CD4-positive, alpha-beta T cell (primary cell): ENCODE measurements at places on chromosomes 1 and 21.

GRCh38 chr1:234515411-234515810 is 36.4 kb upstream of the TARBP1 start:
- DNase-seq: no peak

- DNase-seq: peak; percentile 15
Observed at GRCh38 chr1:116417678-116418077, 44.6 kb downstream of the ATP1A1 start.

- no peak for DNase-seq
Observed at GRCh38 chr1:62869217-62869754, 85.4 kb downstream of the ATG4C start.

- no peak for DNase-seq
Observed at GRCh38 chr1:187665483-187665882, 836.7 kb downstream of the PLA2G4A start.

DNA sequence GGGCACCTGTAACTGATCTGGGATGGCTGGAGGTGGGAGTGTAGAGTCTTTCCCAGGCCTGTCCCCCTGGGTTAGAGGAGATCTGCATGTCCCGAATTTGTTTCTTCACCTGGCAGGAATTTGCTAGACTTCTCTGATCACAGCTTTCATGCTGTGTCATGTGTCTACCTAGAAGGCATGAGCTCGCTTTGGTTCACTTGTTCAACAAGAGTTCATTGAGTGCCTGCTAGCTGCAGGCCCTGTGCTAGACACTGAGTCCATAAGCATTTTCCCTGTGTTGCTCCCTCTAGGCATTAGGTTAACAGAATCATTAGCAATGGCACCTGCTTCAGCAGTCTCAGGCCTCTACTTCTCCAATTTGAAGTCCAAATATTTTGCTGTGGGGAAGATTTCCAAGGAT is 101.6 kb downstream of the MTR start:
- no peak for DNase-seq

DNA sequence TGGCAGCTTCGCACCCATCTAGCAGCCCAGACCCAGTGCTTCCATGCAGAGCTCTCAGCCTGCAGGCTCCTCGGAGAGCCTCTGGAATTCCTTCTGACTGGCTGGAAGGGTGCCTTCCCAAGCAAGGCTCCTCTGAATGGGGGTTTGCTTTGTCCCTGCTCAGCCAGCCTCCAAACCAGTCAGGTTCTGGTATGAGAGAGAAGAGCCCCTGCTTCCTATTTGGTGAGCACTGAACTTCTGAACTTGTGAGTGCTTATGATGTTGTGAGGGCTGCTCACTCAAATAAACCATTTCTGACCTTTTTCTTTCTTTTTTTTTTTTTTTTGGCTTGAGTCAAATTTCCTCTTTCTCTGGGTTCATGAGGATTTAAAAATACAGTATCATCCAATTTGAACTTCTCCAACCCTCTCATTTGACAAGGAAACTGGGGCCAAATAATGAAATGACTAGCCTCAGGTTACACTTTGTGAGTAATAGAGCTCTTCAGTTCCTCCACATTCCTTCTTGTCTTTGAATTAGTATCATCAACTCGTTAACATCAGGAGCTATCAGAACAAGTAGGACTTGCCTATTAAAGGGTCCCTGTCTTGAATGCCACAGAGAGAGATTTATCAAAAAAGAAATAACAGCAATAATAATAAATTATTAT is 39.6 kb downstream of the GFI1 start:
- no peak for DNase-seq

- peak; percentile 41 for DNase-seq
Observed at GRCh38 chr1:2046174-2046917, 3.9 kb upstream of the PRKCZ start.

- no peak for DNase-seq
Observed at GRCh38 chr1:47178020-47178419, 11.8 kb downstream of the PDZK1IP1 start.

DNA sequence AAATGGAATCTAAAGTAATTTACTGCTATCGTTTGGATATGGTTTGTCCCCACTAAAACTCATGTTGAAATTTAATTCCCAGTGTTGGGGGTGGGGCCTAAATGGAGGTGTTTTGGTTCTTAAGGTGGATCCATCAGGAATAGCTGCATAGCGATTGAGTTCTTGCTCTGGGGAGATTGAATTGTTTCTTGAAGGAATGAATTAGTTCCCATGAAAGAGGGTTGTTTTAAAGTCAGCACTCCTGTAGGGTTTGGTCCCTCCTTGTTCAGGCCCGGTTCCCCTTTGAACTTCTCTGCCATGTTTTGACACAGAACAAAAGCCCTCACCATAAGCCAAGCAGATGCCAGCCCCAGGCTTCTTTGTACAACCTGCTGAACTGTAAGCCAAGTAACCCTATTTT is 170.9 kb downstream of the COL11A1 start:
- DNase-seq: no peak
